ENCODE measurements at places on chromosomes 1 and 21. TPM values are rescaled to one million over a fixed set of nuclear protein-coding genes. Genes with fewer than 3 reads are reported as not detected.
A peak's percentile ranks its signal among the peaks of the same experiment; 100 is the strongest.

Gene FAM72D
- total RNA-seq, result 3.0 TPM

Gene SIPA1L2
- total RNA-seq, result 153 TPM

Gene IL19
- total RNA-seq, result not detected

Gene DMRTA2
- not detected for total RNA-seq

Gene S100A4
- 2.8 TPM for total RNA-seq

Gene NEXN
- total RNA-seq, result 2.4 TPM

Gene TSPAN2
- total RNA-seq, result 57.9 TPM

Gene TNFRSF9
- total RNA-seq, result 4.8 TPM

Gene PFKFB2
- 8.9 TPM for total RNA-seq

Gene CLCA1
- total RNA-seq, result not detected

Gene SYT11
- 15.4 TPM for total RNA-seq

Gene AKT3
- 87.3 TPM for total RNA-seq

Gene ZBTB8B
- 0.92 TPM for total RNA-seq

Gene TMEM269
- 0.38 TPM for total RNA-seq

GRCh38 chr1:245645894-245646293, 491.1 kb downstream of the KIF26B start:
- no peak for DNase-seq

DNA sequence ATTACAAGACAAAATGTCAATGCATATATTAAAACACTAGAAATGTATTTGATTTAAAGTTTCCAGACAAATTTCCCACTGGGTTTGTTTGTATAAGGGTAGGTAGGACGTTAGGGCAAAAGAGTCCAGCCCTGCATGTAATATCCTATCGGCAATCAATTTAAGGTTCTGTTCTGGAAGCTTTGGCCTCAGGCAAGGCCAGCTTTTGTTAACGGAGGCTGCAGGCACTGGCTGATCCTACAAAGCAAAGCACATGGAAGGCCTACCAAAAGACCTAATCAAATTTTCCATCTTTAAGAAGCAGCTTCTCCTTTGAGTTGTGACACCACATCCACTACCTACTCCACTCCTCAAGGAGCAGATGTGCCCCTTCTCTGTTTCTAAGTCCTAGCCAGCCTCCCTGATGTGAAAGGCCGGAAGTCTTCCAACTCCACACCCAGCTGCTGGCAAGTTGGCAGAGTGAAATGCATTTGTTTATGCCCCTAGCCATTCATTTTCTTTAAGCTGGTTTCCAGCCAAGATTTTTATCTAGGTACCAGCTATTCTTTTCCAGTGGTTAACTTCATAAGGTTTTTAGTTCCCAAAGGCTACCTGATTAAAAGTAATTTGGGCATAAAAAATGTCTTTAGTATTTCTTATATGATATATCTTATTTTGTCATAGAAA, 452.6 kb downstream of the PTBP2 start:
- DNase-seq, result no peak

- no peak for DNase-seq
Observed at GRCh38 chr1:61518670-61519400, 206.1 kb downstream of the TM2D1 start.

- no peak for DNase-seq
Observed at GRCh38 chr1:38344716-38345115, 298.1 kb upstream of the POU3F1 start.

GRCh38 chr1:56068908-56069307, 510.5 kb downstream of the PLPP3 start:
- no peak for DNase-seq

DNA sequence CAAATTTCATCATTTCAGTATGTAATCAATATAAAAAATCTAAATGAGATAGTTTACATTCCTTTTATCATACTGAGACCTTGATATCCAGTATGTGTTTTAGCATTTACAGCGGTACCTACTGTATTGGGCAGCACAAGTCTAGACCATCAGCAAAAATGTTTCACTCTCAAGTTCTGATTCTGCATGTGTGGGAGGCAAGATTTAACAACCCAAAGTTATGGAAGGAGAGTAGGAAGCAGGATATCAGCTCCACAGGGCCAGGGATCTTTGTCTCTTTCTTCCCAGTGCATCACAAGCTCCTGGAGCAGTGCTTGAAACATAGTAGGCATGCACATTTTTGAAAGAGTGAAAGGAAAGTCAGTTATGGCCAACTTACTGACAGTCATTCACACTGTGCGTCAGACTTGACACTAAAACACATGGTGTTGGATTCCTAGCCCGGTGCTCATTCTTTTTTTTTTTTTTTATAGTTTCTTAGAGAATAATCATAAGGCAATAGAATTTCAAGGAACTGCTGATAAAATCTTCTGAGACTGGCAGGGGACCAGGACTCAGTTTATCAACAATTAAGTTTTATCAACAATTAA, 6.1 kb downstream of the TENT5C start:
- DNase-seq, result no peak

- no peak for DNase-seq
Observed at GRCh38 chr1:111538343-111539025, 35.1 kb upstream of the ADORA3 start.

- DNase-seq, result no peak
Observed at GRCh38 chr1:60906039-60906438, 176.3 kb upstream of the NFIA start.

DNA sequence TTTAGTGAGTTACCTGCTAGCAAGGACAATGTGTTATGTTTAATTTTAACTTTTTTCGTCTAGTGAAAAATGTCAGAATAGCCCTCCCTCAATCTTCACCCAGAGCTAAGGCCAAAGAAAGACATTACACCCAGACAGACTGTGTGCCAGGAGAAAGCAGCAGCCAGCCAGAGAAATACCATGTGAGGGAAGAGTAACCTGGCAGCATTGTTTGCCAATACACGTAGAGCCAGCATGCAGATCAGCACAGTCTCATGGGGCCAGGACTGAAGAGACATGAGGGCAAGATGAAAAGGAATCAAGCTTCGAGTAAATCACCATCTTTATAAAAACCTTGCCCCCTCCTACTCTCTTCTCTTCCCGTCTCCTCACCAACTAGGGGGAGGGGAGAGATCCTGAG, 88.5 kb upstream of the ADAR start:
- DNase-seq, result no peak

GRCh38 chr1:31788825-31789256, 24.7 kb upstream of the ADGRB2 start:
- no peak for DNase-seq

- DNase-seq, result no peak
Observed at GRCh38 chr1:16644193-16644481, 22.6 kb downstream of the RNU1-3 start.

DNA sequence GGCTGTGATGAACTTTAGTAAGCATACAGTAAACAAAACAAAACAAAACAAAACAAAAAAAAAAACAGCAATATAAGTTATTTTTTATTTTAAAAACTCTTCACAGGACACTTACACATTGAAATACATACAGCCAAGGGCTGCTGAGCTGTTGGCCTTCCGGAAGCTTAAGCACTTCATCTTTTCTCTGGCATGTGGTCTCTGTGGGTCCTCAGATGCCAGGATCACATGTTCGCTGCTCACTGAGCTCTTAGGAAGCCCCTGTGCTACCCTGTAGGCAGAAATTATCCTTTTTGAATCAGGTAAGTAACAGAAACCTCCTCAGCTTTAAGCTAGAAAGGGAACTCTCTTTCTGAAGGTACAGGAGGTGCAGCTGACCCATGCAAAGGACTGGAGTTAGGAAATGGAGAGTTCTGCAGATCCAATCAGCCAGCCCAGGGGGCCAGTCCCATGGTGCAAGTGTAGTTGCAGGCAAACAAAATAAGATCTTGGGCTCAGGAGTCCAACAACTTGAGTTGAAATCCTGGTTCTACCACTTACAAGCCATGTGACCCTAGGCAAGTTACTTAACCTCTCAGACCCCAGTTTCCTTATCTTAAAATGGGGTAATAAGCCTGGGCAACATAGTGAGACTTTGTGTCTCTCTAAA, 22.4 kb upstream of the MED18 start:
- no peak for DNase-seq

DNA sequence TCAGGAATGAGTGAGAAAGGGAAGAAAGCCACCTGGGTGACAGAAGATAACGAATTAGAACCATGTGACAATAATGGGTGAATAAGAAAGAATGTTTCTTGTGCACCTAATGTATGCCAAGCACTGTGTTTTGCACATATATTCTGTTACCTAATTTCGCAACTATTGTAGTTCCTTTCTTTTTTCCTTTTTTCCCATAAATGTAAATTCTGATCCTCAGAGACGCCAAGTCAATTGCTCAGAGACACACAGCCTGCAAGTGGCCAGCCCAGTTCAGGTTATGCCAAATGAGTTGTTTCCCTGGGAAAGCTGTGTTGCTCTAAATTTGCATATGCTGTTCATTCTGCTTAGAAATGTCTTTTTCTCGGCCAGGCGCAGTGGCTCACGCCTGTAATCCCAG, 1.7 kb upstream of the RSPO1 start:
- DNase-seq, result no peak

- DNase-seq, result peak; percentile 95
Observed at GRCh38 chr1:205335692-205336091, 14.1 kb upstream of the NUAK2 start.

DNA sequence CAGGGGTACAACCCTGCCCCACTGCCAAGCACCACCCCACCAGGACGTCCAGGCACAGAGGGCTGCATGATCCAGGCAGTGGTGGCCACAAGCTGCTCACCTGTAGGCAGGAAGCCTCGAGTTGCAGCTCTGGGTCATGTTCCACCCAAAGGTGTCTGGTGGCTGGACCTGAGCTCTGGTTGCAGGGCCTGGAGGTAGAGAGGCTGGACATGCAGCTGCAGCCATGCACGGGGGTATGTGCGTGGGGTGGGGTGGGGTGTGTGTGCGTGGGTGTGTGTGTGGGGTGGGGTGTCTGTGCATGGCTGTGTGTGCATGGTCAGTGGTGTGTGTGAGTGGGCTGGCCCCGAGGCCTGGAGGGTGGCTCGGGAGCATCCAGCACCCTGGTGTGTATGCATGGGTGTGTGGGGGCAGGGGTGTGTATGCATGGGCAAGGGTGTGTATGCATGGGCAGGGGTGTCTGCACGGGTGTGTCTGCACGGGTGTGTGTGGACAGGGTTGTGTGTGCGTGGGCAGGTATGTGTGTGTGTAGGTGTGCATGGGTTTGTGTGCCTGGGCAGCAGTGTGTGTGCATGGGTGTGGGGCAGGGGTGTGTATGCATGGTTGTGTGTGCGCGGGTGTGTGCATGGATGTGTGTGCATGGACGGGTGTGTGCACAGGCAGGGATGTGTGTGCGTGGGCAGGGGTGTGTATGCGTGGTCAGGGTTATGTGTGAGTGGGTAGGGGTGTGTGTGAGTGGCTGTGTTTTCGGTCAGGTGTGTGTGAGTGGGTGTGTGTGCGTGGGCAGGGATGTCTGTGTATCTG, 15.6 kb downstream of the ARHGEF16 start:
- DNase-seq, result no peak

- DNase-seq, result no peak
Observed at GRCh38 chr1:157944663-157945280, 48.7 kb upstream of the KIRREL1 start.

DNA sequence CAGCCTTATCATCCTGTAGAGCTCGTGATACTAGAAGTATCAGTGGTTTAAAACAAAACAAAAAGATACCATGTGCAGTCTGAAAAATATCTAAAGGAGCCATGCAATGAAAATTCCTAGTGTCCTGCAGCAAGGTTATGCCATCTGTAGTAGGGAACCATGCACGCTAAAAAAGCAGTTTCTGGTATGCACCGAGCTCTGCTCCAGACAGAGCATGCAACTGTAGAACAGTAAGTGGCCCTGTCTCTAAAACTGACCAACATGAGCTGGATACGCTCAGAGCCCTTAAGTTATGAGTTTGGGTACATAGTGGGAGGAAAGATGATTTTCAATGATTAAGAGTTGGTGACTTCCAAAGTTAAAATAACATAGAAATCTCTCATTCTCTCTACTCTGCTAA, 159.3 kb upstream of the ADAMTS5 start:
- no peak for DNase-seq

GRCh38 chr21:45001134-45002095, 61.6 kb downstream of the SLX9 start:
- DNase-seq, result no peak

DNA sequence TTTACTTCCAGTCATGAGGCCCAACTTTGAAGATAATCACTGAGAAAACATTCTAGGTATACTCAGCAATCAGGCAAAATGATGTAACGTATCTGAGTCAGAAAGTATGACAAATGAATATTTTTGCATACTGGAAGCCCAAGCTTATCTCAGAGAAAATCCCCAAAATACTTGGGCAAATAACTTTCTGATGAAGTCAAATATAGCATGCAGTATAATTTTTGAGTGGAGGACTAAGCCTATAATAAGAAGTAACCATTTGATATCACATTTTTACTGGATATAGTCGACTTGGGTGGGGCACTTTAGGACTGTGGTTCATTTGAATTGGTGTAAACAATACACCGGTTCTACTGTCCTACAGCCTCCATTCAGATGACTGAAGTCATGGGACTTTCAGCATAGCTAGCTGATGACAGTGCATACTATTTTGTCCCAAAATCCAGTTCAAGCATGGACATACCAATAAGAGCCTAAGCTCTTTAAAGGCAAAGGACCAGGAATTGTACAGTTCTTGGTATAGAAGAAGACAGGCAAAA, 2.3 kb upstream of the GADD45A start:
- no peak for DNase-seq

DNA sequence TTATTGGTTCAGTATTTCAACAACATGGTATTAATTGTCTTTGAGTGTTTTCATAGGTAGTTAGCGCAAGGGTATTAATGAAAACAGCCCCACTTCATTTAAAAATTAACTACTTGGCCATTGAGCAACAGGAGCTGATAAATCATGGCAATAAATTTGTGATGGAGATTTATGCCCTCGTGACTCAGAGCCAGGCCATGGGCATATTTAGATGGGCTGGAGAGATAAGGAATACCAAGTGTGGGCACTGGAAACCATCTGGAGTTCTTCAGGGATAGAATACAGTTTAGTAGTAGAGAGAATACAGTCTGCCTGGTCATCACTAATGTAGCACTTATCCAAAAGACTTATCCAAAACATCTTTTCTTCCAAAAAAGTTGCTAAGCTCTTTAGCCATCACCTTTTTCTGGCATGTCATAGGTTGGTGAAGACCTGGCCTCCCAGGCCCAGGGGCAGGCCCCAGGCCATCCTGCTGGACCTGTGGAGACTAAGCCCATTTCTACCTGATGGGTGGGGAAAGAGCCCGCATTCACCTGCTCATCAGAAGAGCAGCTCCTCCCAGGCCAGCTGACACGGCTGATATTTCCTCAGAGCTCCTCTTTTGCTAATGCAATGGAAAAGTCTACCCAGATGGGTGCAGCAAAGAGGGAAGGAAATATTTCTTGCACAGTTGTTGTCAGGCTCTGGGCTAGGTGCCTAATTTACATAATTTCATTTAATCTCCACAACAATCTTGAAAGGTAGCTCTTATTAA, 238.0 kb downstream of the TM2D1 start:
- DNase-seq, result no peak

GRCh38 chr1:8276173-8276914, 41.6 kb upstream of the SLC45A1 start:
- DNase-seq, result no peak
